ENCODE measurements at places on chromosomes 1 and 21.

GRCh38 chr1:71583756-71584155, 502.9 kb upstream of the ZRANB2 start:
- DNase-seq = no peak

DNA sequence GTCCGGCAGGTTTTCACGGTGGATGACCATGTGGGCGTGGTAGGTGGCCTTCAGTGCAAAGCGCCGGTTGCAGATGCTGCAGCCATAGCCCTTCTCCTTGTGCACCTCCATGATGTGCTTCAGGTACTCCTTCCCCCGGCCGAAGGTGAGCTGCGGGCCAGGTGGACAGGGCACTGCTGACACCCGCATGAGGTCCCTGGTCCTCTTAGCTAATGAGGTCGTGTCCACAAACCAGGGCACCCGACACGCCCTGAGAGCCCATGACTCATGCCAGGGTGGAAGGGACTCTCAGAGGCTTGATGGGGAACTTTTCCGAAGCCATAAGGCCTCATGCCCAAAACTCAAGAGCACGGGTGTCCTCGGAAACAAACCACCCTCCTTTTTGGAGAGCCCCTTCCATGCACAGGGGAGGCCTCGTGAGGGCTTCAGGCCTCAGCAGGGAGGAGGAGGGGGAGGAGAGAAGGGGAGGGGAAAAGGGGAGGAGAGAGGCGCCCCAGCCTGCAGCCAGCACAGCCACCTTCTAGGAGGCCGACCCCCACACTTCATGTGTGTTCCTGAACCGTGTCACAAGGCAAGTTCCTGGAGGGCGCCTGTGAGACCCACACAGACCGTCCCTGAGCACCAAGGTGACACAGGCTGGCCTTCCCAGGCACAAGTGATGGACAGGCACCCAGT, 54.4 kb upstream of the RIPK4 start:
- DNase-seq = no peak

DNA sequence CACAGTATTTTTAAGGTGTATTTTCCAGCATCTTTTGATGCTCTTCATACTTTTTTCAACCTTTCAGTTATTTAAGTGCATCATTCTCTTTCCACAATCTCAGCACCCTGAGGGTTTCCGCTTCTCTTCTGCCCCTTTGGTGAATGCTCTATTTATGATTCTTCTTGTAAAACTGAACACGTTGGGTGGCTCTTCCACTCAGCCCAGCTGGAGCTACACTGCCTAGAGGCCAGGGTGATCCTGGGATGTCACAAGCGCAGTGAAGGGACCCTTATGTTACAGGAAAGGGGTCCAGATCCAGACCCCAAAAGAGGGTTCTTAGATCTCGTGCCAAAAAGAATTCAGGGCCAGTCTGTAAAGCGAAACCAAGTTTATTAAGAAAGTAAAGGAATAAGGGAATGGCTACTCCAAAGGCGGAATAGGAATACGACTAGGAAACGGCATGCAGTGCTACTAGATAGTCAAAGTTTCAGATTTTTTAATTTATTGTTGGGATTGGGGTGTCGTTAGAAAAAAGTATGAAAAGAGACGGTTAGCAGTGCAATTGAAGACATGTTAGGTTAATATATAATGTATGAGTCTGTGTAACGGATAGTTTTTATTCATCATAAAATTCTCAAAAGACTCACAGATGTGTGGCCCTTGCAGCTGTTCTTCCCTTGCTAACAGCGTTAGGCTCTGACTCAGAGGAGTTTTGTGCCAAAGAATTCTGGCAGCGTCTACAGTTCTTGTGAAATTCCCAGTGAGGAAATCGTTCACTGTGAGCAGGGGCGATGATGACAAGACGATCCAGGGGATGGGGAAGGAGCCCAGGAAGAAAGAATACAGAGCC, 14.4 kb upstream of the ERVH48-1 start:
- DNase-seq = no peak

- no peak for DNase-seq
Measured at GRCh38 chr1:59814901-59815825, at the start of gene HOOK1. Gene HOOK1, plus strand, starts transcription at chr1:59814949. Its CDS starts 169 bp downstream, at chr1:59815118.

GRCh38 chr1:148307583-148308185, 155.6 kb upstream of the NBPF11 start:
- DNase-seq = no peak

- no peak for DNase-seq
Measured at GRCh38 chr1:174815474-174815908, 184.3 kb upstream of the CACYBP start.

GRCh38 chr1:22683547-22683946, 27.1 kb upstream of the EPHB2 start:
- no peak for DNase-seq

- no peak for DNase-seq
Measured at GRCh38 chr1:160614410-160614809, 32.4 kb downstream of the SLAMF1 start.

GRCh38 chr1:213457733-213458132, 406.7 kb downstream of the RPS6KC1 start:
- DNase-seq = no peak

- no peak for DNase-seq
Measured at GRCh38 chr1:25991937-25992688, 5.8 kb downstream of the PAFAH2 start.

DNA sequence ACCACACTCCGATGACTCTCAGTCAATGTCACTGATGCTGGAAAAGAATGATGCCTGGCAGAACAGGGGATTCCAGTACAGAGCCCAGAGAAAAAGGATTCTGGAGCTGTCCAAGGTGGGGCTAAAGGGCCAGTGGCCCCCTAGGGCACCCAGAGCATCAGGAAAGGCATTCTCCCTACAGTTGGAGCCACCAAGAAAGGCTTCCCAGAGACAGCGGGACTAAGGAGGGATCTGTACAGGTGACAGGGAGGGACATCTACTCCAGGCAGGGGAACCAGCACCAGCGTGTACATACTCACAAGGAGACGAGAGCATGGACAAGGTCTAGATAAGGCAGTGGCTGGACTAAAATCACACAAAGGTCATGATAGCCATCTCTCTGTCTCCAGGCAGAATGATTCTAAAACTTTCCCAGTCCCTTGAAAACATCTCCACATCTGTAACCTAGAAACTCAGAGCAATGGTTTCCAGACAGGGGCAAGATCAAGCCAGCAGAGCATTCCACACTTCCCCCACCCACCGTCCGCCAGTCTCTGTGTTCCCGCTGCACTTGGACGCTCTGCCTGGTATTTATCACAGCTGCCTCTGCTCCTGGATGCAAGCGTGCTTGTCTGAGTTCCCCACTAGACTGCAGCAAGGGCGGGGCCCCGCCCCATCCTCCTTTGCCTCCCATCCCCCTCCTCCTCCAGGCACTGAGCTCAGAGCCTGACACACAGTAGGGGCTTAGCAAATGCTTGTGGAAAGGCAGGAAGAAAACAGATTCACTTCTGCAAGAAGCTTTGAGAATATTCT, 111.6 kb upstream of the ZC3H12A start:
- no peak for DNase-seq

DNA sequence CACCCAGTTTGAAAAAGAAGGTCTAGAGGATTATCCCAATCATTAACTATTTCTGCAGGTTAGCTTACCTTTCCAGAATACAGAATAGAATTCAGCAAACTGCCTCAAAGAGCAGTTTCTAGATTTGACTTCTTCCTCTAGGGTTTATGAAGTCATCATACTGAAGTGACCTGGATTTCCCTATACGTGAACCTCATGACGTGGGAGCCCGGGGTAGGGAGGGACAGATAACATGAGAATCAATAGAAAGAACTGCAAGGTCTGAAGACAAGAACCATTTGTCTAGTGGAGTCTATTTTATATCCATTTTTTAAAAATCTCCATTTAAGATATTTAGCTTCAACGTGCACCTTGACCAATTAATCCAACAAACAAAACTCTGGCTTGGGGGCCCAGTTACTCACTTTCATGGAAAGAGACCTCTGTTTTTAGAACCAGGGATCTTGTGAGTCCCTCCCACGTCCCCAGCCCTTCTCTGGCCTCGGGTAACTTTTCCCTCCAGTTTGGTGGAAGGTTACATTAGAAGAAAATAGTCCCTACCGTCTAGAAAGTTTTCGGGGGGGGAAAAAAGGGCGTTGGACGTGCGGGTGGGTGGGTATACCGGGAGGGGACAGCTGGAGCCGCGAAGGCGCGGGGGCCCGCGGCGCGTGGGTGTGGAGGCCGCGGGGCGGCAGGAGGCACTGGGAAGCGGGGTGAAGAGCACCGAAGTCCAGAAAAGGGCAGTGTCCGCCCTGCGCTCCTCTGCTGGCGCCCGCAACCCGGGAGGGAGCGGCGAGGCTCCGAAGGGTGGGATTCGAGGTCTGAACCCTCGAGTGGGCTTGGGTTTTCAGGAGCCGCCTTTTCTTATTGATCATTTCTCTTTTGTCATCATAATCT, 13.8 kb upstream of the POGZ start:
- no peak for DNase-seq

DNA sequence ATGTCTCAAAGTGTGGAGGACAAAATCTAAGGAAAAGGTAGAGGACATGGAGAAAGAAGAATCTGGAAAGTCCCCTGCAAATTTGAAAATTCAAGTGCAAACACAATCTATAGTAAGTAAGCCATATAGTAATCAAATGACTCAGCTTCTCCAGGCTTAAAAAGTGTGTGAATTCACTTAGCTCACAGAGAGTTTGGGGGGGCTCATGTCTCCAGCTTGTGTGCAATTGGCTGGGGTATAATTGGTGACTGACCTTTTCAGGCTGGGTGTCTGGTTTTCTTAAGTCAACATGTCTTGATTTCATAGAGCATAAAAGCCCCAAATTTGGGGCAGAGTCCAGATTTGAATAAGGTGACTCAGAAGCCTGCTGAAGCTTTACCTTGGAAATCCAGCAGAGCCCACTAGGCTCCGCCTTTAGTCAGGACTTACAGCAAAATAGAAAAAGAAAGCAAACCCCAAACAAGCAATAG, 8.6 kb downstream of the CLDN14 start:
- no peak for DNase-seq

DNA sequence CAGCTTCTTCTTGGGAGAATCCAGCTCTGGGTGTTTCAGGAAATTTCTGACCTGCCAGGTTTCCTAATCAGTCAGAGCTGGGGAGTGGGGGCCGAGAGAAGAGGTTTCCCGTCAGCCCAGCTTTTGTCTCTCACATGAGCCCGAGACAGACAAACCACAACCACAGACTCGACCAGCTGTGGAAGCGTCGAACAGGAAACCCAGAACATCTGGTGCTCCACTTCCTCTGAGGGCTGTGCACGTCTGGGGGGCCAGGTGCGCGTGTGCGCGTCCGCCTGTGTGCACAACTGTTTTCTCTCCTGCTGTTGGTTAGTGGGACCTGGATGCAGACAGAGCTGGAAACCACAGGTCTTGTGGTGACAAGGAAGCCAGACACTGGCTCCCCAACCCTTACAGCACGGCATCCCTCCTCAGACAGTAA, 113.0 kb upstream of the SLC25A33 start:
- peak; percentile 78 for DNase-seq

DNA sequence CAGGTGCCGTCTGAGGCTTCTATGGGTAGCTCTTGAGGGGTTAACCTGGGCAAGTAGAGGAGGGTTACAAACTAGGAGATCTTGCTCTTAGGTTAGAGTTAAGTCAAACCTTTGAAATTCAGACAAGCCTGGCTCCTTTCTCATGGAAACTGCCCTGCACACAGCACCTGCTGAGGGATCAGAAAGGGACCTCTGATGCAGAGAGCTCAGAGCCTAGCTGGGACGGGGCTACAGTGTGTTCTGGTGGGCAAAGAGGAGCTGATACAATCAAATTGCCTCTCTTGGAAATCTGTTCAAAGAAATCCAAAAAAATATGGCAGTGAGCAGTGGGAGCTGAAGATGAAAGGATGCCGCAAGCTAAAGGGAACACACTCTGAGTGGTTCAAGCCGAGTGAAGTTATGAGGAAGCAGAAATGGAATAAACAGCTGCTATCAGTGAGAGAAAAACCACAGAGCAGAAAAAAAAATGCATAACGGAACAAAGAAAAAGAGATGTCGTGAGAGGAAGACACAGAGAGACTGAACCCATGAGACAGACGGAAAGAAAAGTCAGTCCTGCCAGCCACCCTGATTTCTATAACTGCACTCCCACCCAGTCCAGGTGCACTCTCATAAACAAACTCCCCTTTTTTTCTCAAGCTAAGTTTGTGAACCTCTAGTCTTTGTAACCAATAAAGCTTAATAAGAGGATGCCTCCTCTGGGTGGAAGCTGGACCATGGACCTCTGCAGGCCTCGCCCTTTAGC, 26.6 kb downstream of the PAFAH2 start:
- no peak for DNase-seq

GRCh38 chr1:174114788-174115448, 44.4 kb upstream of the RABGAP1L start:
- no peak for DNase-seq

GRCh38 chr1:114080511-114081436, 72.9 kb downstream of the SYT6 start:
- no peak for DNase-seq

GRCh38 chr1:202034683-202035462, 24.5 kb downstream of the ELF3 start:
- DNase-seq = no peak

DNA sequence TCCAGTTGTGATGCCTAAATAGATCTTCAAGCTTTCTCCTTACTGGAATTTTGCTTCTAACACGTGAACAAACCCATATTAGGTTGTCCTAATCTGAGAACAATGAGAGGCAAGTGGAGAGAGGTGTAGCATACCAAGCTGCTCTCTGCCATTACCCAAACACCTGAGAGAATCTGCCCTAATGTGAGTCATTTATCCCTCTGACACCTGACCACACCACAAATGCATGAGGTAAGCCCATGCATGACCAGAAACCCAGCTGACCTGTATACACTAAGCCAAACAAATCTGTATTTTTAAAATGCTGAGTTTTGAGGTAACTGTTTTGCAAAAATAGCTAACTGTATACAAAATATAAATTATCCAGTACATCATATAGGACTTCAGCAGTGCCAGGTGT, 1458.1 kb upstream of the B3GALT2 start:
- DNase-seq = no peak

DNA sequence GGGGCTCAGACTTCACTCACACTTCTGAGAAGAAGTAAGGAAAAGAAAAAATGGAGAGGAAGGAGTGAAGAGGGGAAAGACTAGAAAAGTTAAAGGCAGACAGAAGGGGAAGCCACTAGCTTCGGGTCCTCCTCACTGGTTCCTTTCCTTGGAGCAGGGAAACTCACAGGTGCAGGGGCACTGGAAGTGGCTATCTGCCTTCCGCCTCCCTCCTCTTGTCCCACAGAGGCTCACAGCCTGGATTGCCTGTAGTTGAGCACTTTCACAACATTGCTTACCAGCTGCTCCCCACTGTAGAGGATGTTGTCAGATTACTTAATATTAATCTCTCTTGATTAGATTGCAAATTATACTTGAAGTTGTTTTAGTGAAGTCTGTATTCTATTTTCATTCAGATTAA, 21.6 kb upstream of the ABCA4 start:
- DNase-seq = no peak

DNA sequence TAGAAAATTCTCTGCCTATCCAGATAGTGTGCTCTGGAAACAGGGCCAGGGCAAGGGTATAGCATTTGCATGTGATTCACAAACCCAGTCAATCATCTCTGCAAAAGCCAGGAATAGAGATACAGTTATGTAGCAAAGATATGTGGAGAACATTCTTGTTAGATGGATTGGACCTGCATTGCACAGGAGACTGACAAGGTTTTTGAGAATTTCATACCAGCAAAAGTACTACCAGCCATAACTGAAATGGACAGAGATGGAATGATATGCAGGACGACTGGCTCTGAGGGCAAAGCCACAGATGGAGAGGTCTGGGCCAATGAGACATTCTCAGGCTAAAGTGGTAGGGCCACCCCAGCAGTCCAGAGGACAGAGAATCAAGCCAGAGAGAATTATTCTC, 24.7 kb downstream of the SCMH1 start:
- DNase-seq = no peak

Measured in T follicular helper cell (primary cell).